ENCODE measurements at places on chromosomes 16 and 17. TPM values are rescaled to one million over a fixed set of nuclear protein-coding genes. Genes with fewer than 3 reads are reported as not detected.

CA4 gene
- total RNA-seq = not detected

PRR35 gene
- not detected for total RNA-seq

DNA sequence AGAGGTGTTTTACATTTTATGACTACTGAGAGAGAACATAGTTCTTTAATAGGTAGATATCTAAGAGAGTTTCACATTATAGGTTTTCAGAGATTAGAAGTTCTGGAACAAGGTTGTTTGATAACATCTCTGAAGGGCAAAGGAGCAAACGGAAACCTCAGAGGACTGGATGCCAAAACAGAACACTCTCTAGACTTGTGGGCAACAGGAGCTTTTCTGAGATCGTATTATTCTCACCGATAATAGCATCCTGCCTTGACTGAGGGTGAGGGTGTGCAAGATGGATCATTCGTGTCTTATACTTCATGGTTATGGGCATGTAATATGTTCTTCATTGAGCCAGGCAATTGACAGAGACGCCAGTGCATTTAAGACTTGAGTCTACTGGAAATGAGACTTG is 234.8 kb downstream of the IRX3 start:
- no peak for DNase-seq

- no peak for DNase-seq
Measured at GRCh38 chr17:43018008-43018853, 4.0 kb downstream of the VAT1 start.

- DNase-seq = no peak
Measured at GRCh38 chr17:17448076-17448475, 28.7 kb upstream of the MED9 start.

GRCh38 chr16:50497592-50497991 is 50.6 kb upstream of the NKD1 start:
- DNase-seq = peak; percentile 67
